ENCODE measurements at places on chromosomes 3 and 15.
A peak's percentile ranks its signal among the peaks of the same experiment; 100 is the strongest.

GRCh38 chr3:19070325-19070724 is 78.0 kb upstream of the KCNH8 start:
- no peak for DNase-seq

DNA sequence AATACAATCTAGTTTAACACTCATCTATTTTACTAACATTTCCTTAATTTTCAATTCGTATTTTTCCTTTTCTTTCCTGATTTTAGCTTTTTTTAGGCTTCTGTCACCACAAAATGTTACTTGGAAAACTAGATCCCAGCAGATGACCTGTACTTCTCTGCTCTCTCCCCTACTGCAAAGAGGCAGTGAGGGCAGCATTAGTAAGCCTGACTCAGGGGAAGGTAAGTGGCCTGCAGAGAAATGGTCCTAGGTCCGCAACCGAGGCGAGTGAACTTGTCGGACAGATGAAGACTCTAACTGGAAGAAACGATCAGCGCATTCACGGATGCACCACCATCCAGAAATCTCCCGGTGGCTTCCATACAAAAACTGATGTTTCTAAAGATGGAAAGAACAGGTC is 20.4 kb downstream of the TMEM43 start:
- DNase-seq: no peak

DNA sequence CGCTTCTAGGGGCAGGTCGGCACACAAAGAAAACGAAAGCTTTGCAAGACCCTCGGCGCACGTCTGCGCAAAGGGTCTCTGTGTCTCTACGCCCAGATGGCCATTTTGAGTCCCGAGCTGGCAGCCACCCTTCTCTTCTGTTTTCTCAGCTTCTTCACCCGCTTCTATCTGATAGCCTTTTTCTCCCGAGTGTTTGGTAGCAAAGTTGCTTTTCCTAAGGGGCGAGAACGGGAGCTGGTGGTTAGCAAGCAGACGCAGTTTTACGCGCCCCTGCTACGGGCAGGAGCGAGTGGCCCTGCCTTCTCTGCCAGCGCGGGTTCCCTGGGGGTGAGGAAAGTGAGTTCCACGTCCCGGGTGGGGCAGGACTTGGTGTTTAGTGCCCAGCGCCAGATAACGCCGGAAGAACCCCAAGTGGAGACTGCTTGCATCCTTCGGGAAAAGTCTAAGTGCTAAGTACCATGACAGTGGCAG is 2.9 kb upstream of the MKRN2 start:
- DNase-seq: peak; percentile 58

DNA sequence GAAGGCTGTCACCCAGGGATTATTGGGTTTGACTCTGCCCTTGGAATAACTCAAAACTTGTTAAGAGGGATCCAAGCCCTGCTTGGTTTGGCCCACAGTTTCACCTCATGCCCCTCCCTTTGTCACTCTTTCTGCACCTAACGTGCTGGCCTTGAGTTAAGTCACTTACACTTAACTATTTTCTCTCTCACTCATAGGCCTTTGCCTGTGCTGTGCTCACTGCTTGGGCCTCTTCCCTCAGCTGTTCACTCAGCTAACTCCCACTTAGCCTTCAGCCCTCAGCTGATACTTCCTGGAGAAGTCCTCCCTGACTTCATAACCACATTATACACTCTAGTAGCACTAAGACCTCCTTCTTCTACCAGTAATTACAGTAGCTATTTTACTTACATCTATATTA is 133.3 kb downstream of the CMSS1 start:
- DNase-seq: no peak

GRCh38 chr3:98602078-98602678 is 8.8 kb upstream of the CPOX start:
- peak; percentile 51 for DNase-seq

- no peak for DNase-seq
These were observed 390.8 kb upstream of the ZNF385D start for GRCh38 chr3:22141769-22142168.

GRCh38 chr15:90481023-90481422 is 48.7 kb upstream of the CRTC3 start:
- DNase-seq: no peak

- peak; percentile 16 for DNase-seq
These were observed 26.1 kb downstream of the RPL39L start for GRCh38 chr3:187112934-187113793.

- DNase-seq: no peak
These were observed 313.4 kb downstream of the BCHE start for GRCh38 chr3:165523801-165524200.

- no peak for DNase-seq
These were observed 122.9 kb downstream of the RFTN1 start for GRCh38 chr3:16390581-16390980.

DNA sequence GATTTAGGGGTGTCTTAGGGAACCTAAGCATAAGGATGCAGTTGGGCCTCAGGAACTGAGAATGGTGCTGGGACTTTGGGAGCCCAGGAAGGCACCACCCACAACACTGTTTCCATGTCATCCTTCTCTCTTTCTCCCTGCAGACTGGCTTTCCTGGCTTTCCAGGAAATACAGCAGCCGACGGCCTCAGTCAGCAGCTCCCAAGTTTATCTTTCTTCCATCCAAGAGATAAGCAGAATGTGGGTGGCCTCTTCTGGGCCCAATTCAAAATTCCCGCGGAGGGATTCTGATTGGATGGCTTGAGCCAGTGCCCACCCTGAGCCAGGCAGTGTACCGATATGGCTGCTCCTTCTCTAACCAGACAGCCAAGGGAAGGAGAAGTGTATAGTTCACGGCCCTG is 4.5 kb upstream of the CLN6 start:
- peak; percentile 64 for DNase-seq

DNA sequence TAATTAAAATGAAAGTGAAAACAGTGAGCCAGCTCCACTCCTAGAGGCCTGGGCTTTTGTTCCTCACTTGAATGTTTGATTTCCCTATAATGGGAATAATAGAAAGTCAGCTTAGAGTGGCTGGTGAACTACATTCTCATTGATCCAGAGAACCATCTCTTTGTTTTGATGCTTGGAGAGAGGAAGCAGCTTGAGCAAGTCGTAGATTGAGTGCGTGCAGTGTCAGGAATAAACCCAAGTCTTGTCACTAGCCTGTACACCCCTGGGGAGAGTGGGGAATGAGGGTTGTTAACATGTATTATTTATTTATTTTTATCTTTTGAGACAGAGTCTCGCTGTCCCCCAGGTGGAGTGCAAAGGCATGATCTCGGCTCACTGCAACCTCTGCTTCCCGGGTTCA is 885 bp upstream of the LSG1 start:
- DNase-seq: no peak

DNA sequence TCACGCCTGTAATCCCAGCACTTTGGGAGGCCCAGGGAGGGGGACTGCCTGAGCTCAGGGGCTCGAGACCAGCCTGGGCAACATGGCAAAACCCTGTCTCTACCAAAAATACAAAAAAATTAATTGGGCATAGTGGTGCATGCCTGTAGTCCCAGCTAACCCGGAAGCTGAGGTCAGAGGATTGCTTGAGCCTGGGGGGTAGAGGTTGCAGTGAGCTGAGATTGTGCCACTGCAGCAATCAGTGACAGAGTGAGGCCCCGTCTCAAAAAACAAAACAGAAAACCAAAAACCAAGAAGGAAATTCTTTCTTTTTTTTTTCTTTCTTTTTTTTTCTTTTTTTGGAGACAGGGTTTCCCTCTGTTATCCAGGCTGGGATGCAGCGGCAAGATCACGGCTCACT is 3.5 kb downstream of the SPATA12 start:
- no peak for DNase-seq

GRCh38 chr15:27933562-27933961 is 165.6 kb downstream of the OCA2 start:
- no peak for DNase-seq

DNA sequence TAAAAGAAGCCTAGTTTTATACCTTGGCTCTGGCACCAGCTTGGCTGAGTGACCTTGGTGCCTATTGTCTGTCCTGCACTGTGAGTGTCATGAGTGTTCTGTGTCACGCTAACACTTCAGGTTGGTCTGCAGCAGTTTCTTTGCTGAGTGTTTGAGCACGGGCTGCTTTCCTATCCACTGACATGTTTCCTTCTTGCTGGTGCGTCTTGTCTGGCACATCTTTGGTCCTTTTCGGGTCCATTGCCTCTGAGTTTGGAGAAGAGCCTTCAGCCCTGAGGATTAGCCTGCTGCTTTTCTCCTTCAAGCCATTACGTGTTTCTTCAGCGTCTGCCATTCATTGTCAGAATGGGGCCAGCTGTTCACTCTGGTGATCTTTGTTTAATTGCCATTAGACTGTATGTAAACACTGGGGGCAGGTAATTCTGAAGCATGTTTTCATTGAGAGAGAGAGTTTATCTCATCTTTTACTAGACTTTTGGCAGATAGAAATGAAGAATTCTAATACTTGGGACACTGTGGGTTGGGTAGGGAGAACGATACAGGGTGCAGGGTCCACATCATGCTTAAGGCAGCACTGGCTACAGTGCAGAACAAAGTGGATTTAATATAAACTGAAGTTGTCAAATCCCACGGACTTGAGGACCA is 55.5 kb downstream of the LRRC28 start:
- DNase-seq: no peak

DNA sequence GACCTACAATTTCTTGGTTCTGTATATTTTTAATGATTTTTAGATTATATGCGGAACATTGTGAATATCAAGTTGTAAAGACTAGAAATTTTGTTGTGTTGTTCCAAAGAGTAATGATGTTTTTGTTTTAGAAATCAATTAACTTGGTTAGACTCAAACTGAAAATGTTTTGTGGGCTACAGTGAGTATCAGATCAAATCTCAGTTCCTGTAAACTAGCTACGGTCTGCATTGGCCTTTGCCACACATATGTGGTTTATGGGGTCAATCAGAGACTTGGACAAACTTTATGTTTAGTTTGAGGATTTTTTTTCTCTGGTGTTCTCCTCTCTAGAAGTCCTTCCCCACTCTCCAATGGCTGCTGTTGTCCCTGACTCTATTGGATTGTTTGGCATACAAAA is 308.0 kb upstream of the THRB start:
- no peak for DNase-seq

- DNase-seq: no peak
These were observed 673.2 kb upstream of the BCHE start for GRCh38 chr3:166510382-166510781.

DNA sequence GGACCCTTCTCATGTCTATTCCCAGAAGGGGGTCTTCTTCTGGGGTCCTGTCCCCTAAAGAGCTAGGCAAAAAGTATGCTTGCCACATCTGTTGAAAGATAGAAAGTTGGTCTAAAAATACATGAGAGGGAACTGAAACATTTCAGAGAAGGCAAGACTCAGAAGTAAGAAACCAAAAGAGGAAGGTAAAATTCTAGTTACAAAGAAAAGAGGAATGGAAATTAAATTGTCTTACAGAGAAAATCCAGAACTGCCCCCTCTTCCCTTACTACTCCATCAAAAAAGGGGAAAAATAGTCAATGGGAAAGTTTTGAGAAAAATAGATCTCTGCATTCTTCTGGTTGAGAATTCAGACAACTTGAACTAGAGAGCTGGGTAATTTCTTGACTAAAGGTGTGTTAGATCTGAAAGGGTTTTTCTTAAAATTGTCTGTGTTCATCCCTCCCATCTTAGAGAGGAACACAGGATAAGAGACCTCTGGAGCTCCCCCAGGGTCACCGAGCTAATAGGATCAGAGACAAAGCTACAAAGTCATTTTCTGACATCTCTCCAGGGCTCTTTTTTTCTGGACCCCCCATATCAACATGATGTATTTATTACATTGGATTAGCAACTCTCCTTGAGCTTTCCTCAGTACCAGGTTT is 32.3 kb upstream of the CCR2 start:
- DNase-seq: no peak

DNA sequence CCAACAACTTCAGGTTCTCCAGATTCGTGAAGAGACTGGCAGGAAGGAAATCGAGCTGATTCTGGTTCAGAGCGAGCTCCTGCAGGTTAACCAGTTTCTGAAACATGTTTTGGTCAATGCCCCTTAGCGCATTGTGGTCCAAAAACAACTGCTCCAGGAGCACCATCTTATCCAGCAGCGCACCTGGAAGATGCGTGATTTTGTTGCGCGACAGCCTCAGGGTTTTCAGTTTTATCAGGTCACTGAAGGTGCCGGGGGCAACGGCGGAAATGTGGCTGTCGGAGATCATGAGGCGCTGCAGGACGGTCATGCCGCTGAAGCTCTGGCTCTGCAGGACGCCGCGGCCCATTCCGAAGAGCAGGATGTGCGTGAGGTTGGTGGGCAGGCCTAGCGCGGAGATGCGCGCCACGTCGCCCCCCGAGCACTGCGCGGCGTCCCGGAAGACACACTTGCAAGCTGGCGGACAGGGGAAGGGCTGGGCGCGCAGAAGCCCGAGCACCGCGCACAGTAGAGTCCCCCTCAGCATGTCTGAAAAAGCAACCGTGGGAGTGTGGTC is 1.2 kb downstream of the GP5 start:
- no peak for DNase-seq

GRCh38 chr15:100002086-100002620 is 268.9 kb upstream of the LYSMD4 start:
- no peak for DNase-seq

DNA sequence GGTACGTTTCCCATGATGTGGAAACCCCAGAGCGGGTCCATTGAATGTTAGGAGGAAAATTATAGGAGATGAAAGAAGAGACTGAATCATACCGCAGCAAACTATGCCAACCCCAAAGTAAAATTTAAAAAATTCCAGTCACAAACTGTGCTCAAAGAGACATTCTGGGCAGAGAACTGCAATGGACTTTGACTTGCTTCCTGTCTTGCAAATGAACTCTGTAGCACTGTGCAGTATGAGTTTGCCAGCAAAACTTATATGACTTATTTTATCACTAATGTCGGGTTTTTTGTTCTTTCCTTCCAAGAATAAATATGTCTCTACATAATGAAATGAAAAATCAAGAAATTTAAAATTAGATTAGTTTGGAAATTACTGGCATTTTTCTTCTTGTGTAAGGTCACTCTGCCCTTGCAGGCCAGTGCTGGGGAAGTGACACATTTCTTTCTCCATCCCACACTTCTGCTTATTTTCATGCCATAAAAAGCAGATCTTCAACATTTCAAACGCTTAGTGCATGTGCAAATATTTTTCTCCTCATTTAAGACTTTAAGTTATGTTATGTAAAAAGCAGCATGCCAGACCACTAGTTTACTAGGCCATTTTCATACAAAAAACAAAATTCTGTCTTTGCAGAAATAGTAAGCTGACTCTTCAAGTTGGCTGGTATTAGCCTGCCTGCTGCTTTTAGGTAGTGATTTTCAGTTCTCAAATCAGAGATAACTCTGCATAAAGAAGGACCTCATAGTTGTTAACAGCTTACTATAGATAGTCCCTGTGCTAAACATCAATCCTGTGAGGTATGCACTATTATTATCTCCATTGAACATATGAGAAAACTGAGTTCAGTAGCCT is 32.2 kb upstream of the SSR3 start:
- DNase-seq: no peak

GRCh38 chr15:95684693-95685115 is 645.8 kb upstream of the NR2F2 start:
- no peak for DNase-seq

DNA sequence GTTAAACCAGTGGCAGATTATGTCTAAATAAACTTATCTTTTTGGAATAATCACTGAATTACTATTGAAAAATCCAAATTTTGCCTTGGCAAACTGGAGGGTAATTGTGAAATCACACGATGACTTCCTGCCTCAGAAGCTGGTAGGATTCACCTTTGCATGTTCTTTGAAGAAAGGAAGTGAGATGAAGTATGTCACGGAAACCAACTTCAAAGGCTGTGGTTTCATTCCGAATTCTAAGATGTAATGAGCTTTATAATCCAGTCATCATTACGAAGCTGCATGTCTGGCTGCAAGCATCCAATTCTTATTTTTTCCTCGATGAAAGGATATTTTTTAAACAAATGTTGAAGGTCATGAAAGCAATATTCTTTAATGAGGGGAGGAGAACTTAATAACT is 15.0 kb upstream of the ZBED2 start:
- DNase-seq: no peak

GRCh38 chr3:67215690-67216089 is 217.6 kb downstream of the KBTBD8 start:
- DNase-seq: no peak

All from SK-N-SH (cell line).